CD4-positive, CD25-positive, alpha-beta regulatory T cell (primary cell): ENCODE measurements at places on chromosomes 2 and 18. TPM values are rescaled to one million over a fixed set of nuclear protein-coding genes. Genes with fewer than 3 reads are reported as not detected.
A peak's percentile ranks its signal among the peaks of the same experiment; 100 is the strongest.

DNA sequence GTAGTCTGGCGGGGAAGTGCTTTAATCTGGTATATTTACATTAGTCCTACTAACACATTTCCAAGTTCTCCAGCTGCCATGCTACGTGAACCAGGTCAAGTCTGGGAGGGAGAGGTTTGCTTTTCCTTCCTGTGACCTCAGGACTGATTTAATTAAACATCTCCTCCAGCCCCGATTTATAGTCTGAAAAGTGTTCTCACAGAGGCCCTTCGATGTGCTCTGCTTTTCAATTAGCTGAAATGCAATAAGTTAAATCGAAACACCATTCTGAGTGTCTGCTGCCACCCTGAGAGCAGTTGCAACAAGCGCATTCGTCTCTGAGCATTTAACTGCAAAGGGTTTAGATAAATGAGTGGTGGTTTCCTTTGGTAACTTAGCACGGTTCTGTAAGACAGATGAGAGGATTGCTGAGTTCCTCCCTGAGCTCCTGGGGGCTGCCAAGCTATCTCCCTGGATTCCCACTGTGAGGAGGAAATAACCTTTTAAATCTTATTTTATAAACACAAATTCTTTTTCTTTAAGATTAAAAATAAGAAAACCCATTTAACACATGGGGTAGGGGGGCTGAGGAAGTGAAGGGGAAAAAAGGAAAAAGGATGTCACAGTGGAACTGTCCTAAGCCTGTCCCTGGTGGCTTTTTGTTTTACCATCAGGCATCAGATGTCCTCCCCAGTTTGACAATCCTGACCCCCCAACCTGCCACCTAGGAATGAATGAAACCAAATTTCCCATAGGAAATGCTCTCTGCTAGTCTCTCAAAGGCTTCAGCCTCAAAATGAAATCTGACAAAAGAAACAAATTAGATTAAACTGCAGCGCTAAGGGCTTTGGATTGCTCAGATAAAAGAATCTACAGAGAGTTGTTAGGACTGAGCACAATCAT is 56.5 kb upstream of the CREB1 start:
- peak; percentile 38 for DNase-seq

DNA sequence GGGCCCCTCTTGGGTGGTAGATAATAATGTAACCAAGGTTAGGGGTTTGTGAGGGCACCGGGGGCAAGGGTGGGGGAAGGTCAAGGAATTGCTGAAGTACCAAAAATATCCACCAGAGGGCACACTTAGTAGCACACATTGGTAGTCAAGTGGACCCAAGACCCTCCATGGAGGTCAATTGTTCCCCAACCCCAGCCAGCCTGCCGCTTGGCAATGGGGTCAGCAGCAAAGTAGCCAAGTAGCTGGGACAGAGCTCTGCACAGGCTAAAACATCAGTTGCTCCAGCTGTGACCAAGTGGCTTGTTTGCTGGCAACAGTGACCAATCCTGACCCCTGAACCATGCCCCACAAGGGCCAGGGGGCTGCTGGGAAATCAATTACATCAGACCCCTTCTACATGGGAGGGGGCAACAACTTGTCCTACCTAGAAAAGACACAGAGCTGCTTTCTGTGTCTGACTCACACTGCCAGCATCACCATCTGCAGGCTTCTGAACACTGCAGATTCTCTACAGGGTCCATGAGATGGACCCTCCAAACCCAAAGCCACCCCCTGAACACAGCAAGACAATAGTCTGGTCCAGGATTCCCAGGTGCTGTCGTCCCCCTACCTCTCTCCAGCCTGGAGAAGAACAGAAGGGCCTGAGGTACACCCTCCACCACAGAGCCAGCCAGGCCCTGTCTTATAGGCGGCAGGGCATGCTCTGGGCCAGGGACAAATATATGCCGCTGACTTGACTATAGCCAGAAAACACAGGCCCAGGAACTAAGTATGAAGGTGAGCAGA is 76.0 kb downstream of the EMX1 start:
- peak; percentile 49 for DNase-seq

DNA sequence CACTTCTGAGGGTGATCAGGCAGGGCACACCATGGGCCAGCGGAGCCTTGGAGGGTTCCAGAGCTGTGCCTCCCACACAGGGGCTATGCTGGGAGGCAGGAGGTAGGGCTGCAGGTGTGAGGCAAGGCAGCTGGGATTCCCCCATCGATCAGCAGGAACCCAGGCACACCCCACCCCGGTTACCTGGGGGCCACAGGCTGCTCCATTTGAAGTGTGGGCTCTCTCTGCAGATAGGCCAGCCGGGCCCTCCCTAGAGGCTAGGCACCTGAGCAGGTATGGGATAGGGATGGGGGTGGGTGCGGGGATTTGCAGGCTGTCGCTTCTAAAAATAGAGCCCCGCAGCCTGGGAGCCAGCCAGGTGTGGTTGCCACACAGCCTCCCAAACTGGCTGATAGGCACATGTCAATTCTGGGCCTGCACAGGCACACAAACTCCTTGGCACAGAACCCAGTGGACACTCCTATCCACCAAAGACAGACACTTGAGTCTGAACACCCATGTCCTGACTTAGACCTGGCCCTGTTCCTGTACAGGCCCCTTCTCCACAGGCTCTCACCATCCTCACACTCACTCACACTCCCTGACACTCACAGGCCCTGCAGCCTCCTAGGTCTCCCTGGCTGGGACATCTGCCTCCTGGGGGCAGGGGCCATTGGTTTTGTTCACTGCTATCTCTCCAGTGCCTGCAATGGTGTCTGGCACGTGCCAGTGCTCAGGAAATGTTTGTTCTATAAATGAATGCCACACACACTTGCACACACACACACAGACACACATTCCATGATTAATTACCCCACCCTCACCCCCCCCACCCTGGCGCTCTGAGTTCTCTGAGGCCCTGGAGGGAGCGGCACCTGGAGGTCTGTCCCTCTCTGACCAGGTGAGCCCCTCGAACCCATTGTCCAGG is 73.4 kb downstream of the ZFP36L2 start:
- DNase-seq, result no peak

- DNase-seq, result no peak
These were observed 114.4 kb downstream of the ZFP36L2 start for GRCh38 chr2:43111788-43112554.

GRCh38 chr18:7871560-7872456 is 304.7 kb downstream of the PTPRM start:
- no peak for DNase-seq

- no peak for DNase-seq
These were observed 78.5 kb downstream of the SPHKAP start for GRCh38 chr2:228102949-228103348.

GRCh38 chr2:8379549-8379948 is 302.3 kb upstream of the ID2 start:
- no peak for DNase-seq

OR6B2 gene
- total RNA-seq, result not detected

SLC23A3 gene
- 1.3 TPM for total RNA-seq

AGXT gene
- total RNA-seq, result not detected

DNA sequence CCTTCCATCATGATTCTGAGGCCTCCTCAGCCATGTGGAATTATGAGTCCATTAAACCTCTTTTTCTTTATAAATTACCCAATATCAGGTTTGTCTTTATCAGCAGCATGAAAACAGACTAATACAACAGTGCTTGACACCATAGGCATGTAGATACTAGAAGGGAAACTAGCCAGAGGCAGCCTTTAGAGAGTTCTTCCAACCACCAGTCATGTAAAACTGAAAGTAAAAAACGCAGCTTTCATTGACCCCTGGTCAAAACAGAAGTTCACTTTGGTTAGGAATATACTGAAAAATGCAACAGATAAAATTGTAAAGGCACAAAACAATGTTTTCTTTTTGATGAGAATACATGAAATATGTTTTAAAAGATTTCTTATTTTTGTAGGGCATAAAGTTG is 122.8 kb upstream of the L3MBTL4 start:
- DNase-seq, result no peak
